Panc1 (cell line): ENCODE measurements at places on chromosomes 12 and 14.

GRCh38 chr12:977156-977555 lies 13.9 kb upstream of the ERC1 start:
- no peak for DNase-seq

DNA sequence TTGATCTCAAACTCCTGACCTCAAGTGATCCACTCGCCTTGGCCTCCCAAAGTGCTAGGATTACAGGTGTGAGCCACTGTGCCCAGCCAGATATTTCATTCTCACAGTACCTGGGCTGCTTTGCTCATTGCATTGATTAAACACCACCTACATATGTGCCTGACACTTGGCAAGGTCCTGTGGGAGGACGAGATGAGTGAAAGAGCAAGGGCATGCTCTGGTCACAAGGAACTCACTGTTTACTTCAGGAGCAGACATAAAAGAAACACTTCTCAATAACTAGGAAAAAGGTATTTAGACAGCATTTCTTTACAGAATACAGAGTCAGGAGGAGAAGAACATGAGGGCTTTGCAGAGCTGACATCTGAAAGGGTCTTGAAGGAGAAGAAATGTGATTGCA lies 91.7 kb downstream of the TMCC3 start:
- DNase-seq = no peak

DNA sequence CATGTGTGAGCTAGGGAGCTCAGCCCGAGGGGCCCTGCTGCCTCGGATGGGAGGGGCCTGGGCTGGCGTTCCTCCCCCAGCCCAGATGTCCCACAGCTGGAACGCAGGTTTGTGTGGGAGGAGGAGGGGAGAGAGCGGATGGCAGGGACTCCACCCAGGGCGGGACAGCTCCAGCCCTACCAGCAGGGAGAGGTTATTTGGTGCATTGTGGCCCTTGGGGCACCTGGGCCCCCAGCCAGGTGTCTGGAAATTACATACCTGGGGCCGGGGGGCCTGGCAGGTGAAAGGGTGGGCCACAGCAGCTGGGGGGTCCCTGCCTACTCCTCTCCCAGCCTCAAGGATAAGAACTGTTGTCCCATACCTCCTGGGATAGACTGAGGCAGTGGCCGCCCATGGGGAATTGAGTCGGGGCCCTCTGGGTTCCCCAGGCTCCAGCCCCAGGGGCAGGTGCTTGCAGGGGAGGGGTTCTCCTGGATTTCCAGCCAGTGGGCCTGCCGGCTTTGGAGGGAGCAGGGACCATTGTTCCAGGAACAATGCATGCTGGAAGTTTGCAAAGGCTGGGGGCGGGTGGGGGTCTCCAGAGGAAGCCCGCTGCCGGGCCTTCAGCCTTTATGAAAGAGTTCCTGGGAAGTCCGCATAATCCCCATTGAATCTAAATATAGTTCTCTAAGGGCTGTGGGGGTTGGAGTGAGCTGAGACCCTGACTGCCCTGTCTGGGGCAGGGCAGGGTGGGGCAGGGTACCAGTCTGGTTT lies 1.2 kb downstream of the KIF26A start:
- no peak for DNase-seq

- DNase-seq = no peak
These were observed 175.1 kb upstream of the SLC38A2 start for GRCh38 chr12:46547421-46548354.

DNA sequence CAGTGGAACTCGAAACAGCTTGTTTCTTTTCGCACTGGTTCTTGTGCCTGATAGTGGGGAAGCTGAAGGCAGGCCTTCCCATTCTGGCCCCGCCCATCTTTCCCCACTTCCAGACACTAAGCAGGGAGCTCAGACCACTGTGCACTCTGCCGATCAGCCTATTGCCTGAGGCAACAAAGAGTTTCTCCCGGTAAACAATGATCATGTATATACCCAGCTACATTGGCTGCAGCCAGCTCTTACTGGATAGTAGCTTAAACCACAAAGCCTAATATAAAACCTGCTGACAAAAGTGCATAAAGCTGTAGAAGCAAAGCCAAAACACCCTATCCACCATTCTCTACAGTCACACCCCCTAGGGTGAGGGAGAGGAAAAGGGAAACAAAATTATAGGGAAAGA lies 24.7 kb upstream of the GLIPR1 start:
- DNase-seq = no peak

- DNase-seq = no peak
These were observed 34.1 kb downstream of the PSMC1 start for GRCh38 chr14:90290337-90291011.

DNA sequence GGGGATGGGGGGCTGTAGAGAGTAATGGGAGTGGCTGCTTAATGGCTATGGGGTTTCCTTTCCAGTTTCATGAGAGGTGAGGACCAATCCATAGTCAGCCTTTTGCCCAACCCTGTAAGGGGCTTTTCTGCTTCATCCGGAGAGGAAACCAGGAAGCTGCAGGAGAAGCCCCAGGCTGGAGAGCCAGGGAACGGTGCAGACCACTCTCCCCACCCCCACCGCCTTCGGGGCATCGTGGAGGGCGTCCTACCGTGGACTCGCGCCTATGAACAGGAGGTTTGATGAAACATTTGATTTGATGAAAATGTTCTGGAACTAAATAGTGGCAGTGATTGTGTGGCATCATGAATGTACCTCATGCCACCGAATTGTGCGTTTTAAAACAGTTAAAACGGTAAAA lies 204.3 kb upstream of the DIO3 start:
- DNase-seq = no peak

DNA sequence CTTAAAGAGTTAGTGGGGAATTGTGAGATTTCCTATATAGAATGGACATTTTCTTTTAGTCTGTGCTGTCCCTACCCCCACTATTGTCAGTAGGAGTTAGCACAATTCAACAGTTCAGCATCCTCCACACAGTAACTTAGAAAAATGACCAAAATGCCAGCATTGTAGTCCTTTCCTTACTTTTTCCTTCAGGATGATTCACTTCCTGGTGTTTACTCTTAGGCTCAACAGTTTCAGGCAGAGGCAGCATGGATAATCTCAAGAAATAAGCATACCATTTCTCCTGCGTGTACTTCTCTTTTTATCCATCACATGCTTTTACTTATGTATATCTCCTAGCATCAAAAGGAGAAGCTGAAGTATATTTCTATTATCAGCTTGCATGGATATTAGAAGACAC lies 683.4 kb downstream of the SLC16A7 start:
- DNase-seq = no peak

GRCh38 chr12:52488736-52489135 lies 4.3 kb downstream of the KRT6A start:
- DNase-seq = no peak

DNA sequence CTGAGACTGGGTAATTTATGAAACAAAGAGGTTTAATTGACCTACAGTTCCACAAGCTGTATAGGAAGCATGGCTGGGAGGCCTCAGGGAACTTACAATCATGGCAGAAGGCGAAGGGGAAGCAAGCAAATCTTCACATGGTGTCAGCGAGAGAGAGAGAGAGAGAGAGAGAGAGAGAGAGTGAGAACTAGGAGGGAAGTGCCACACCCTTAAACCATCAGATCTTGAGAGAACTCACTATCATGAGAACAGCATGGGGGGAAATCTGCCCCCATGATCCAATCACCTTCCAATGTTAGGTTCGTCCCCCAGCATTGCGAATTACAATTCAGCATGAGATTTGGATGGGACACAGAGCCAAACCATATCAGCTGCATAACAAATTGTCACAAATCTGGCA lies 96.7 kb downstream of the CHST11 start:
- DNase-seq = no peak

DNA sequence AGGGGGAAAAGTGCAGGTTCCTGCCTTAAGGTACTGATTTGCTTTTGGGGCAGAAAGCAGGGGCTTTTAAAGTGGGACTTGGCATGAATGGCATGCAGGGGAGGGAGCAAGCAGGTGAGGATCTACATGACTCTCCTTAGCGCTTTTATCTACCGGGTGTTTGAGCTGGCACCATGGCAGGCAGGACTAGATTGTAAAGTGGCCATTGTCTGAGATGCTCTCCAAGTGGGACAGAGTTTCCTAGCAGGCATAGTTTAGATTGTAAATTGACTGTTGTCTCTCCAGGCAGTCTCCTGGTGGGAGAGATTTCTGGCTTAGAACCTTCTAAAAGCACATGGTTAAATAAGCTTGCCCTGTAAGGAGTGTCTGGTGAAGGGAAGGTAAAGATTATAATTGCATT lies 5.3 kb upstream of the DICER1 start:
- no peak for DNase-seq

DNA sequence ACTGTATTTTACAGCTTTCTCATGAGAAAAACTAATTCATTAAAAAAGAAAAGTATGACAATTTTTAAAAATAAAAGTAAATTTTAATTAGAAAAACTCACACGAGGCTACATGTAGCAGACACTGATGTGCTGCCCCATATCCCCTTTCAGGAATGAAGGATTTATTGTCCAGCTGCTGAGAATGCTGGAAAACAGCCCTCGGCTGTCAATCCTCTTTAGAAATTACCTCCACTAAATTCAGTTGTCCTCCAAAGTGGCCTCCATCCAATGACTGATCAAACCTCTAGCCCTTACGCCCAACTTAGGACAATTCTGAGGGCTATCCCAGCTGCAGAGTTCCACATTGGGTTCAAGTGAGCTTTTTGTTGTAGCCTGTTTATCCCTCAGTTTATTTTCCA lies 29.8 kb upstream of the AP4S1 start:
- DNase-seq = no peak

- no peak for DNase-seq
These were observed 87.6 kb upstream of the CLMN start for GRCh38 chr14:95407354-95407753.

GRCh38 chr12:115375186-115375991 lies 691.4 kb upstream of the TBX3 start:
- DNase-seq = no peak

DNA sequence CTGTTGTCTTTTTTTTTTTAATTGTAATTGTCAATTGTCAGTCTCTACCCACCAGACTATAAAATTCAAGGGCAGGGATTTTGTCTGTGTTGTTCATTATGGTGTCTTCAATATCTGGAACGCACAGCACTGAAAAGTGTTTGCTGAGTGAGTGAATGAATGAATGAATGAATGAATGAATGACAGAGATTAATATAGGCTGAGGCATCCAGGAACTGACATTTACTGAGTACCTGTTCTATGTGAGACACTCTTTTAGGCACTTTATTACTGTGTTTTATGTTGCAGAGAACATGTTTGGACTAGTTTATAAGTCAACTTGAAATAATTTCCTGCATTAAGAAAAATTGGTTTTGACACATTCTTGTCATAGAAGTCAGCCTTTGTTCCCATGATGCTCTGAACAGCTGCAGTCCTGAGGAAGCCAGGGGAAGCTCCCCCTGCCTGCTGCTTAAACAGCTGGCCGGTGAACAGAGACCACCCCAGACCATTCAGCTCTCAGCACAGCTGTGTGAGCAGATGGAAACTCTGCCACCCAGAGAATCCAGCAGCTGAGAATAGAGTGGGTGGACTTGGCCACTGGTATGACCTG lies 160.7 kb upstream of the CCND2 start:
- DNase-seq = no peak

DNA sequence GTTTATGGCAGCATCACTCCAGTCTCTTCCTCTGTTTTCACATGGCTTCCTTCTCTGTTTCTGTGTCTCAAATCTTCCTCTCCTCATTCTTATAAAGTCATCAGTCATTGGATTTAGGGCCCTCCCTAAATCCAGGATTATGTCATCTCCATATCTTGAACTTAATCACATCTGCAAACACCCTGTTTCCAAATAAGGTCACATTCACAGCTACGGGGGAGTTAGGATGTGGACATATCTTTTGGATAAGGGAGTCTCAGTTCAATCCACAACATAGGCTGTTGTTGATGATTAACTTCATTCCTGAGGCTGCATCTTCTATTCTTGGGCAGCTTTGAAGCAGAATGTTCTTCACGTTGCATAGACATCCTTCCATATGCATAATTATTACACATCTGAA lies 40.3 kb upstream of the NTF3 start:
- DNase-seq = no peak

- no peak for DNase-seq
These were observed 600.8 kb upstream of the SEL1L start for GRCh38 chr14:82134411-82134810.
